ENCODE measurements at places on chromosomes 3 and 15.

DNA sequence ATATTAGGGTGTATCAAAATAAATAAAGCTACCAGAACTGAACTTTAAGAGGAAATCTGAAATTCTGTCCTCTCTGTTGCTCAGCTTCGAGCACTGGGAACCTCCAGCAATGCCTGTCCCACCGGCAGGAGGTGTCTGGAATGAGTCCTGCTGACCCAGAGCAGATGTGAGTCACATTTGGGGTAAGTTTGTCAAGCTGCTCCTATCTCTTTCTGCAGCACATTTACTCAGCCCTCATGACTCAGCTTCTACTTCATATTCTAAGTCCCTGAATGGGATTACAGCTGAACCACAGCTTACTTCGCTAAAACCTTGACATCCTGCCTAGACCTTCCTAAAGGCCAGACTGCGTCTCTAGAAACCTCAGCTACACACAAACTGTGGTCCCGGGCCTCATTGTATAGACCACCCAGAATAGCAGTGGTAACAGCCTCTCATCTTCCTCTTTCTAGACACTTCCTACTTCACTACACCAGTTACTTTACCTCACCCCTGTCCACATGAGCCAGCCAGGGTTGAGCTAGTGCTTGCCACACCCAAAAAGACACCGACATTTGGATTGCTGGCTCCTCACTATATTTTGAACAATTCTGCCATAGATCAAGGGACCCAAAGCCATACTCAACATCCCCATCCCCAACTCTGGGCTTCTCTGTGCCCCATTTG, 109.6 kb upstream of the TMCO5A start:
- no peak for DNase-seq

GRCh38 chr15:60387321-60387720, 10.5 kb downstream of the ANXA2 start:
- no peak for DNase-seq

- DNase-seq: no peak
Observed at GRCh38 chr15:71278989-71279756, 163.9 kb downstream of the THSD4 start.

DNA sequence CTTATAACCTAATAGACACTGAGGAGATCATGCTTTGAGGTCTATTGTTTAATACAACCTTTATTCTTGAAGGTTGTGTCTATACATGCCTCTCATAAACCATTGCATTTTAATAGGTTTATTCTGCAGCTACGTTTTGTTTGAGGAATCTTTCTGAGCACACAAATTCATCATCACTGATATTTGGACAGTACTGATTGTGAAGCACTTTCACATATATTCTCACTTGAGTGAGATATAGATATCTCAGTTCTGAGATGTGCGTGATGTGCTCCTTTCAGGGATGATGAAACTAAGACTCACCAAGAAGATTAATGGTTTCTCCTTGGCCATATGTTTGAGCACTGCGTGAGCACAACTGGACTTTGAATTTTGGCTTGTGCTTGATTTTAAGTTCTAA, 374.4 kb downstream of the LPP start:
- DNase-seq: no peak

DNA sequence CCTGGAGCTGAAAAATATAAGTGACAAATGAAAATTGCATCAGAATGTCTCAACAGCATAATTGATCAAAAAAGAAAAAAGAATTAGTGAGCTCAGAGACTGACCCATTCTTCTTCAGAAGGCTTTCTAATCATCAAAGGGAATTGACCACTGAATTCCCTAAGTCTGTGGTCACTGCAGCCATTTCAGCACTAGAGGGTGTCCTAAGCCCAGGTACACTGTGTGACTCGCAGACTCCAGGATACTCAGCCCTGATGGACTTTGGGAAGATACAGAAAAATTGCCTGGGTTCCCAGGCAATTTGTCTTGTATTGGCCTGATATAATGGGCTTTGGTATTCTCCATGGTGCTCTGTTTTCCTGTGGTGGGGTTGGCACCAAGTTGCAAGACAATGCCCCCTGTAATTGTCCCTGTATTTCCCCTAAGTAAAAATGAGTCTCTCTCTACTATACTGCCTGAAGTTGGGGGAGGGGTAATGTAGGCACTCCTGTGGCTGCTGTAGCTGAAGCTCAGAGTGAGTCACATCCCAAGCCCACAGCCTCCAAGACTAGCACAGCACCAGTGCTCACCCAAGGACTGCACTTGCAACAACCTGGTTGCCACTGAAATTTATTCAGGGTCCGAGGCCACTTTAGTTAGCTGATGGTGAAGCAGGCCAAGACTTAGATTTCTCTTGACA, 256.0 kb upstream of the STAC start:
- DNase-seq: no peak

DNA sequence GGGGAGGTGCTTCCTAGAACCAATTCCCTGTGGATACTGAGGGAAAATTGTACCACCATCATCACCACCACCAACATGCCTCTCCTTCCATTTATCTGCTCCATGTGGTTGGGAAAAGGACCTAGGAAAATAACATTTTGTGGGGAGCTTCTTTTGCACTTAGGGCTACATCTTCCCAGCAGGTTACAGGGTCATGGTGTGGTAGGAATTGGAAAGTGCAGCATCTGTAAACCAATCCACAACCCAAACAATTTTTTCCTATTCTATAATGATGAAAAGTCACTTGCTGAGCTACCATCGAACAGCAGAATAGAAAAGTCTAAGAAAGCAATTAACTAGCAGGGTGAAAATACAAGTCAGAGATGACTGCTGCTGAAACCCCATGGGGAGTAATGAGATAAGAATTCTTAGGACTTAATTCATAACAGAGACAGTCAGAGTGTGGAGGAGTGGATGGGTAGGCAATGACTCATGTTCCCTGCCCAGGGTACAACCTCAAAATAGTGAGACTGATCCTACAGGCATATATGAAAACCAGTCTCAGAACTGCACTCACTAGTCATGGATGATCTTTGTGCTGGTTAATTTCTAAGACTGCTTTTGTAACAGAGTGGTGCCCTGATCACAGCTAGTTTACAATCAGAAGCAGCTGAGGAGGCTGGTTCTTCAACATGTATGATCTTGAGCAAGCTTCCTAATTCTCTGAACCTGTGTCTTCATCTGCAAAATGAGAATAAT, 38.1 kb upstream of the LEKR1 start:
- no peak for DNase-seq

DNA sequence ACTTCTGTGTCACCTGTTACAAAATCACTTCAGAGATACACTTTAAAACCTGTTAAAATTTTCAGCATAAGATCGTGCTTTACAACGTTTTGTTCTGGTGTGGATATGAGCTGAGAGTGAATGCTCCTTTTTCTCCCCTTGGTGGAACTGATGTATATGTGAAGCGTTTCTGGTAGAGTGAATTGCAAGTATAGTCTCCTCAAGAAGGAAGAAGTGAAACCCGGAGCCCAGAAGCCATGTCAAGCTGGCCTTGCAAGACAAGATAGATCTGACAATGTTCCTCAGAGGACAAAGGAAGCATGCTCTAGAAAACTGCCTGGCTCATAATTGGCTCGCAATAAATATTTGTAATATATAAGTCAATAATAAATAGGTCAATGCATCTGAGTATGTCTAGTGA, 23.6 kb downstream of the SERPINI2 start:
- DNase-seq: peak; percentile 2

- DNase-seq: no peak
Observed at GRCh38 chr15:24150542-24150941, 463.4 kb upstream of the NDN start.

Data from naive thymus-derived CD8-positive, alpha-beta T cell (primary cell).